CD14-positive monocyte (primary cell): ENCODE measurements at places on chromosomes 12 and 14.
A peak's percentile ranks its signal among the peaks of the same experiment; 100 is the strongest.

- DNase-seq = no peak
These were observed 179.2 kb upstream of the RTL1 start for GRCh38 chr14:101082436-101083384.

DNA sequence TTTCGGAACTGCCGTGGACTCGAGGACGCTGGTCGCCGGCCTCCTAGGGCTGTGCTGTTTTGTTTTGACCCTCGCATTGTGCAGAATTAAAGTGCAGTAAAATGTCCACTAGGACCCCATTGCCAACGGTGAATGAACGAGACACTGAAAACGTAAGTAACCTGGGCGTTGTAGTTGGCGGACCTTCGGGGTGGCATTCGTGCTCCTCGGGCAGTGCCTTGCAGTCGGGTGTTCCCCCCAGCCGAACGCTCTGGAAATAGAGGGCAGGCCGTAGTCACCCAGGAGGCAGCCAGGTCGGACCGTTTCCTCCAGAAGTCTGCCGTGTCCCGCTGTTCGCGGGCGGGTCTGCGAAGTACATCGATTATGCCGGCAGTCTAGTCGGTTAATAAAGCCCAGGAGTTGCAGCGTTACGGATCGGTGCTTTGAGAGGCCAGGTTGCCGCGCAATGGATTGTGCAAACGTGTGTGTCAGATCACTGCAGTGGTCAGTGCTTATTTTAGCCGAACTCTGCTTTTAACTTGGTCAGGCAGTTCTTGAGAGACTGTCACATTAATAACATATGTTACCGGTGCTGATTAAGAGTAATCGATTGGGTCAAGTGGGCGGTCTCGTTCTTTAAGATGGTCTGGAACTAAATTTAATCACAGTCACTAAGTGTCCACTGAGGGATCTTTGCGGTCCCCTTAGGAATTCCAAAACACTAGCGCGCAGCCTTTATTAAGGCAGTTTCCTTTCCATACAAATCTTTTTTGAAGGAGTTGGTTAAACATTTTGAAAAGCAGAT, 906 bp downstream of the MARK3 start:
- DNase-seq = no peak

DNA sequence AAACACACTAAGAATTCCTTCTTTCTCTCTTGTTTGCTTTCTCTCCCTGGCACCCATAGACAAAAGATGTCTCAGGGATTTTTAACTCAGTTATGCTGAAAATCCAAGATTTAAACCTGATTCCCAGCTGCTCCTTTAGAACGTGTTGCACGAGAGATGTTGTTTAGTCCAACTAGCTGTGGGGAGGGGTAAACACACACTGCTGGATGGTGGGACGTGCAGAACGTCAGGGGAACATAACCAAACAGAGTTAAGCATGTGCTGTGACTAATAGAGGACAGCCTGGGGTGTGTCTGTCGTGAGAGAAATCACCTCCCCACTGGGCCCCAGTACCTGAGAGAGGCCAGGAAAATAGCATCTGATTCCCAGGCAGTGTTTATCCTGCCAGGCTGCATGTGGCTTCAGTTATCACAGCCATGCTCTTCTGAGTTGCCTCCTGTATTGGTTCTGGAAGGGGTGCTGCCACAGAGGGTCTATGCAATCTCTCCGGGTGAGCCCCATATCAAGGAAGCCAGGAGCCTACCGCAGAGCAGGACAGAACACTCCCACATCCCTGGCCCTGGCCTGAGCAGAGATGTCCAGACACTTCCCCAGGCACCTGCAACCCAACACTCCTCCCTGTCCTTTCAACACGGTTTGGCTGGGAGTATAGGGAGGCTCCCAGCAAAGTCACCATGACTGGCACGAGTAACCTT, 112.7 kb upstream of the EGLN3 start:
- DNase-seq = no peak

DNA sequence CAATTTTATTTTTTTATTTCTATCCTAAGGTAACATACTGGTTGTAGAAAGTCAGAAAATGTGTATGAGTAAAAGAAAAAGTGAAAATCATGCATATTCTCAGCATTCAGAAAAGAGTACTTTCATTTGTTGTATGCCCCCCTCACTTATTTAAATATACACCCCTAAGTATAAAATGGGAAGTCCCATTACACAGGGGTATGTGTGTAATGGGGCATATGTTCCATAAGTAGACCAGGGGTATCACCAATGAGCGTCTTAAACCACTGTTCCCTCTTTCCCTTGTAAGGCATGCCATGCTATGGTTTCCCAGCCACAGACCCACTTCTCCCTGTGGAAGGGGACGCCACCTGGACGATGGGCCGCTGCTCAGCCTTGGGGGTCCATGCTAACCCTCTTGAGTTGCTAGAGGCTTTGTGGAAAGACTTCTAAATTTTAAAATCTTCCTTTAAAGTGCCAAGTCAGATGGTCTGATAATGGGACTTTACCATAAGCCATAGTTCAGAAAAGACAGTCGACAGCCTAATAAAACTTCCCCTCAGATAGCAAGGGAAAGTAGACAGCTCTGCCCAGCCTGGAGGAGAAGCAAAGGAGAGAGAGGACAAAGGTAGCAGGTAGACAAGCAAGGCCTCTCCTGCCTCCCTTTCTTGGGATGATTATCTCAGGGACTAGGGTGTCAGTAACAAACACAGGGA, 118.2 kb downstream of the ZFP36L1 start:
- no peak for DNase-seq

GRCh38 chr12:47775100-47775911, 2.3 kb downstream of the SLC48A1 start:
- peak; percentile 68 for DNase-seq

DNA sequence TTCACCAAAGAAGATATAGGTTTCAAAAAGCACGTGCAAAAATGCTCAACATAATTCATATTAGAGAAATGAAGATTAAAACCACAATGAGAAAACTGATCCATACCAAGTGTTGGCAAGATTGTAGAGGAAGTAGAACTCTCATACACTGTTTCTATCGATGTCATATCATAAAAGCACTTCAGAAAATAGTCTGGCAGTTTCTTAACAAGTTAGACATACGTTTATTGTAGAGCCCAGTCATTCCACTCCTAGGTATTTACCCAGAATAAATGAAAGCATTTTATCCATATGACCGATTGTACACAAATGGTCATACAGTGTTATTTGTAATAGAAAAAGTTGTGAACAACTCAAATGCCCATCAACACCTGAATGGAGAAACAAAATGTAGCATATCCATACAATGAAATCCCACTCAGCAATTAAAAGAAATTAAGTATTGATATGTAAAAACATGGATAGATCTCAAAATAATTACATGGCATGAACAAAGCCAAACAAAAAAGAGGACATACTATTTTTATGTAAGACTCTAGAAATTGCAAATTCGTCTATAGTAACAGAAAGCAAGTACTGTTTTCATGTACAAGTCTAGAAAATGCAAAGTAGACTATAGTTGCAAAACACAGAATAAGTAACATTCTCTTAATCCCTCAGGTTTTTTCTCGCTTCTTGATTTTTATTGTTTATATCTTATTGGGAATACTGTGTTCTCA, 41.0 kb downstream of the USP15 start:
- DNase-seq = no peak

GRCh38 chr14:99185436-99186068, 86.4 kb downstream of the BCL11B start:
- DNase-seq = no peak
